ENCODE measurements at places on chromosomes 3 and 15.

GRCh38 chr3:16841904-16842271 lies 42.9 kb upstream of the PLCL2 start:
- no peak for DNase-seq

DNA sequence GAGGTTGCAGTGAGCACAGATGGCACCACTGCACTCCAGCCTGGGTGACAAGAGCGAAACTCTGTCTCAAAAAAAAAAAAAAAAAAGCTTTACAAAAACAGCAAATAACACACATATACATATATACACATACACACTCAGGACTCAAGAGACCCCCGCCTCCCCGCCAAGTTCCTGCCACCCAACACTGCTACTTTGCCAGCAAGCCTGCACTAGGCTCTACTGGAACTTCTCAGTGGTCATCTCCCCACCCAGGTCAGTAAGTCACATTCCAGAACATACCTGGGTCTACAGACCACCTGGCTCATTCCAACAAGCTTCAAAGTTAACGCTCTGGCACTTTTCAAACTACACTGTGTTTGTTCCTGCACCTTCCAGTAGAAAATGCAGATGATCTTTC lies 62.3 kb downstream of the SENP2 start:
- no peak for DNase-seq

- no peak for DNase-seq
Observed at GRCh38 chr3:158766364-158766763, 34.1 kb upstream of the RARRES1 start.

DNA sequence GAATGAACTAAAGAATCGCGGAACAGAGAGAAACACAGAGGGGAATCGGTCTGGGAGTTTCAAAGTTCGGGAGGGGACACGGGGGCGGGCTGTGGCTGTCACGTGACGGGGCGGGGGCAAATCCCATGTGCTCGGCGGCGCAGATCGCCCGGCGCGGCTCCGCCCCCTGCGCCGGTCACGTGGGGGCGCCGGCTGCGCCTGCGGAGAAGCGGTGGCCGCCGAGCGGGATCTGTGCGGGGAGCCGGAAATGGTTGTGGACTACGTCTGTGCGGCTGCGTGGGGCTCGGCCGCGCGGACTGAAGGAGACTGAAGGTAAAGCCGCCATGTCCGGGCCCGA lies at the start of gene EIF4G1:
TSS of gene EIF4G1 (plus strand) at position 244 of the 337 bp plus-strand sequence. CDS start 1,191 bp downstream, outside the sequence.
- peak; percentile 86 for DNase-seq

GRCh38 chr3:12810013-12810780 lies 13.7 kb downstream of the CAND2 start:
- DNase-seq, result peak; percentile 92

All from activated naive CD8-positive, alpha-beta T cell treated with anti-CD3 and anti-CD28 coated beads, Interleukin-2, amount 50 U/mL, for 16 hours (primary cell).